ENCODE measurements at places on chromosomes 16 and 17.

- no peak for DNase-seq
These were observed 3.9 kb downstream of the MEAK7 start for GRCh38 chr16:84500531-84500930.

- DNase-seq, result no peak
These were observed 26.7 kb downstream of the PLD6 start for GRCh38 chr17:17179371-17179827.

GRCh38 chr17:66523378-66524200 is 221.2 kb downstream of the PRKCA start:
- no peak for DNase-seq

- no peak for DNase-seq
These were observed 15.7 kb upstream of the BAHCC1 start for GRCh38 chr17:81379523-81379942.

DNA sequence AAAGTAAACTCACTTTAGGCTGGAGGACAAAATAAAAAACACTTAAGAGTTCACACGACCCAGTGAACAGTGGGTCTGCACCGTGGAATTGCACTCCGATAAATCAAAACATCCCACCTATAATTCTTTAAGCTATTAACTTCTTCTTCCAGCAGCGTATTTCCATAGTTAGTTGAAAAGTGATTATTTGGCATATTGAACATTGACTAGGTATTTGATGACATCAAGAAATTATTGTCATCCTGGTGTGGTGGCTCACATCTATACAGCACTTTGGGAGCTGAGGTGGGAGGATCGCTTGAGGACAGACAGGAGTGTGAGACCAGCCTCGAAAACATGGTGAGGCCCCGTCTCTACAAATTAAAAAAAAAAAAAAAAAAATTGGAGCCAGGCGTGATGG is 23.4 kb downstream of the IGF2BP1 start:
- DNase-seq, result no peak

GRCh38 chr17:4147751-4148310 is 4.8 kb downstream of the CYB5D2 start:
- no peak for DNase-seq
